ENCODE measurements at places on chromosomes 6 and 20. TPM values are rescaled to one million over a fixed set of nuclear protein-coding genes. Genes with fewer than 3 reads are reported as not detected.

- DNase-seq = no peak
These were observed 56.5 kb downstream of the PTPRK start for GRCh38 chr6:128463942-128464341.

DNA sequence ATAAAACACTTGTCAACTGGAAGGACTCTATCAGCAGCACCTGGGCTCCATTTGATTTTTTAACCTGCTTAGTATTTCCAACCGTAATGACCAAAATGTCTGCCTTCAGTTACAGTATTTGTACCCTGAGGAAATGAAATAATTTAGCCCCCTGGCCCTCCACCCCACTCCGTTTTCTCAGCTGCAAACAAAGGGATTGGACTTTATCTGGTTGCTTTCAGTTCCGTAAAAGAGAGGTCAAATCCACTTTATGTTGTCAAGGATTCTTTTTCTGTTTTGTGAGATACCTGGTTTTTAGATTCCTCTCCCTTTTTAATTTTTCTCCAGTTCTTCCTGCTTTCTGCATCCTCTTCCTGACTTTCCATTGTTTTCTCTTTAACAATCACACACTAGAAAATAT is 64.4 kb upstream of the BMP2 start:
- DNase-seq = no peak

DNA sequence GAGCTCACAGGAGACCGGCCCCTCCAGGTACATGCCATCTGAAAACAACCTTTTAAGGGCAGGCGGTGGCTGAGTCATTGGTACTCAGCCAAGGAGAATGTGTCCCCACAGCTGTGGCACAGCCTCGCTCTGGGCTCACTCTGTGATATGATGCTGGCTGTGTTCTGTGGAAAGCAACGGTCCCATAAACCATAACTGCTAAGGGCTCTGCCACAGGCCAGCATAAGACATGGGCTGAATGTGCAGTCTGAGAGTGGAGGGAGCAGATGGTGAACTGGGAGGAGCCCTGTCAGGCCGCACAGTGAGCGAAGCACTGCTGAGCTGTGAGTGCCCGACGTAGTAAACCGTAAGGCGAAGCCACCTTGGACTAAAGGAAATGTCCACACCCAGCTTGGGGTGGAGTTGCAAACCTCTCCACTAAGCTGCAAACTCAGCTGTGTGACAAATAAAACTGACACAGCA is 375.8 kb downstream of the THBS2 start:
- peak; percentile 58 for DNase-seq

The RIPPLY2 gene
- total RNA-seq = 4.9 TPM

The RIPK1 gene
- 10.6 TPM for total RNA-seq

The IRAK1BP1 gene
- total RNA-seq = 13.8 TPM
